ENCODE measurements at places on chromosomes 16 and 17.

- peaks cover 76% of the 10 kb centered on the region for H3K4me1 ChIP-seq
- H3K36me3 ChIP-seq: no peaks in the 10 kb centered on the region
- no peak for DNase-seq
- H3K4me3 ChIP-seq: peak overlapping the region; percentile 47
- peak overlapping the region; percentile 78 for H3K27ac ChIP-seq
Measured at GRCh38 chr17:57946798-57947358, 8.3 kb downstream of the CUEDC1 start.

GRCh38 chr16:79079656-79080420 lies 520.7 kb downstream of the MAF start:
- H3K4me1 ChIP-seq: no peaks in the 10 kb centered on the region
- H3K27ac ChIP-seq: no peak overlapping the region
- no peaks in the 10 kb centered on the region for H3K27me3 ChIP-seq
- no peak overlapping the region for H3K4me3 ChIP-seq
- H3K36me3 ChIP-seq: no peaks in the 10 kb centered on the region

- H3K27me3 ChIP-seq: no peaks in the 10 kb centered on the region
- DNase-seq: no peak
- H3K36me3 ChIP-seq: no peaks in the 10 kb centered on the region
- no peak overlapping the region for H3K27ac ChIP-seq
- H3K4me3 ChIP-seq: no peak overlapping the region
- H3K4me1 ChIP-seq: no peaks in the 10 kb centered on the region
Measured at GRCh38 chr17:39826334-39826733, 37.8 kb downstream of the IKZF3 start.

GRCh38 chr17:76176701-76177574 lies 35.9 kb upstream of the FOXJ1 start:
- no peak overlapping the region for H3K27ac ChIP-seq
- no peaks in the 10 kb centered on the region for H3K27me3 ChIP-seq
- H3K36me3 ChIP-seq: no peaks in the 10 kb centered on the region
- no peak for DNase-seq

DNA sequence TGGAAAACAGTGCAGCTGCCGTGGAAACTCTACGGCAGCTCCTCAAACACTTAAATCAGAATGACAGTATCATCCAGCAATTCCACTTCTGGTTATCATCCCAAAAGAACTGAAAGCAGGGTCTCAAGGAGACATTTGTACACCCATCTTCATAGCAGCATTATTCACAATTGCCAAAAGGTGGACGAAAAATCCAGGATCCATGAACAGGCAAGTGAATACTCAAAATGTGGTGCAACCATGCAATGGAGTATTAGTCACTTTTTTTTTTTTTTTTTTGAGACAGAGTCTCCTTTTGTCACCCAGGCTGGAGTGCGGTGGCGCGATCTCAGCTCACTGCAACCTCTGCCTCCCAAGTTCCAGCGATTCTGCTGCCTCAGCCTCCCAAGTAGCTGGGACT lies 10.6 kb upstream of the AATK start:
- H3K27me3 ChIP-seq: no peaks in the 10 kb centered on the region
- H3K4me3 ChIP-seq: no peak overlapping the region
- H3K27ac ChIP-seq: no peak overlapping the region
- H3K36me3 ChIP-seq: no peaks in the 10 kb centered on the region
- H3K4me1 ChIP-seq: peaks cover 3% of the 10 kb centered on the region

DNA sequence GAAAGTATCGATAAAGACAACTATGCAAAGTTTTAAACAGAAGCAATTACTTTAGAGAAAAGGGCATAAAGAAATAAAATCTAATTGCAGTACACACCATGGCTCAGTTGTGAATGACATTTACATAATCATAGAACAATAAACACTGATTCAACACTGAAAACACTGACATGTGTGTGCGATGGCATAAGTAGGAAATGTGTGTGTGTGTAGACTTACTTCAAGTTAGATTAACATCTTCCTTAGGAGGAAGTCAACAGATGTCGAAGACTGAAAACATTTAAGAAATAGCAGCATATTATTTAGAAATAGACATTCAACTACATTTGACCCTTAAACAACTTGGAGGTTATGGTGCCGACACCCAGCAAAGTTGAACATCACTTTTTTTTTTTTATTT lies 172.4 kb downstream of the STX8 start:
- no peaks in the 10 kb centered on the region for H3K36me3 ChIP-seq

- no peak overlapping the region for H3K4me3 ChIP-seq
- H3K4me1 ChIP-seq: peaks cover 40% of the 10 kb centered on the region
- H3K27ac ChIP-seq: no peak overlapping the region
- H3K27me3 ChIP-seq: no peaks in the 10 kb centered on the region
Measured at GRCh38 chr16:79845734-79846135, 245.2 kb upstream of the MAF start.

GRCh38 chr17:42578282-42578869 lies 847 bp upstream of the PSMC3IP start:
- no peaks in the 10 kb centered on the region for H3K27me3 ChIP-seq
- peak overlapping the region; percentile 81 for H3K27ac ChIP-seq
- peak; percentile 85 for DNase-seq

DNA sequence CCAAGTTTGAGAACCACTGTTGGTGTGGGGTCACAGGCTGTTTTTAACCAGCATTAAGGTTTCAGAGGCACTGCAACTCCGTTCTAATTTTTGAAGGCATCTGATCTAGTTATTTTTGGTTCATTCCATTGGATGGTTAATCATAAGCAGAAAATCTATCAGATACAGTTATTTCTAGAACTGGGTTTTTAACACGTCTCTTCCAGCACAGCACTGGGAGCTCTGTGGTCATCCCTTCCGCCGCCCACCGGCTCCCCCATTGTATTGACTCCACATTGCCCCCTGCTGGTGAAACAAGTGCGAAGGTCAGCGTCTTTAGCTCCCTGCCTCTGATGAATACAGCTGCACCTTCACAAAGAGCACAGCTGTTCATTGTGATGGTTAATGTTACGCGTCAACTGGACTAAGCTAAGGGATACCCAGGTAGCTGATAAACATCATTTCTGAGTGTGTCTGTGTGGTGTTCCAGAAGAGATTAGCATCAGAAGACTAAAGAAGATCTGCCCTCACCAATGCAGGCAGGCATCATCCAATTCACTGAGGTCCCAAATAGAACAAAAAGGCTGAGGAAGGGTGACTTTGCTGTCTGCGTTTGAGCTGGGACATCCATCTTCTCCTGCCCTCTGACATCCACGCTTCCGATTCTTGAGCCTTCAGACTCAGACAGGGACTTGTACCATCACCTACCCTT lies 8.5 kb downstream of the CCL18 start:
- no peaks in the 10 kb centered on the region for H3K36me3 ChIP-seq
- H3K27ac ChIP-seq: no peak overlapping the region
- H3K4me1 ChIP-seq: no peaks in the 10 kb centered on the region
- H3K4me3 ChIP-seq: no peak overlapping the region
- H3K27me3 ChIP-seq: no peaks in the 10 kb centered on the region
- DNase-seq: no peak

DNA sequence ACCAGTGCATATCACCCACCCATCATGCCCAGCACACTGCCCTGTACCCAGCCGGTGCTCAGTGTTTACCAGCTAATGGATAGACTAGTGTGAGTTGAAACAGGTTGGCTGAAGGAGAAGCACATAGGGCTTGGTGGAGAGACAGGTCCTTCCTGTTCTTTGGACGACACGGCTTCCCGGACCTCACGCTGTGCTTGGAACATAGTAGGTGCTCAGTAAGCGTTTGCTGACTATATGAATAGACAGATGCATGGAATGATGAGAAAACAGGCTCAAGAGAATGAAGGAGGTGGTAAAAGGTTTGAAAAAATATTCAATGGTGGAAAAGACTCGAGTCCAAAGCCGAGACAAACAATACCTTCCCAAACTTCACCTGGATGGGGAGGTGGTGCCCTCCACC lies 6.8 kb upstream of the FADS6 start:
- H3K27ac ChIP-seq: no peak overlapping the region
- H3K4me3 ChIP-seq: no peak overlapping the region
- H3K36me3 ChIP-seq: no peaks in the 10 kb centered on the region
- peaks cover 4% of the 10 kb centered on the region for H3K4me1 ChIP-seq
- DNase-seq: no peak

- DNase-seq: no peak
- no peaks in the 10 kb centered on the region for H3K36me3 ChIP-seq
- no peak overlapping the region for H3K27ac ChIP-seq
- no peaks in the 10 kb centered on the region for H3K27me3 ChIP-seq
Measured at GRCh38 chr16:85560932-85561247, 52.2 kb upstream of the GSE1 start.

GRCh38 chr17:18999911-19000310 lies 4.7 kb downstream of the FAM83G start:
- peak overlapping the region; percentile 88 for H3K27ac ChIP-seq
- no peaks in the 10 kb centered on the region for H3K27me3 ChIP-seq
- no peaks in the 10 kb centered on the region for H3K36me3 ChIP-seq
- H3K4me3 ChIP-seq: peak overlapping the region; percentile 68
- no peak for DNase-seq

DNA sequence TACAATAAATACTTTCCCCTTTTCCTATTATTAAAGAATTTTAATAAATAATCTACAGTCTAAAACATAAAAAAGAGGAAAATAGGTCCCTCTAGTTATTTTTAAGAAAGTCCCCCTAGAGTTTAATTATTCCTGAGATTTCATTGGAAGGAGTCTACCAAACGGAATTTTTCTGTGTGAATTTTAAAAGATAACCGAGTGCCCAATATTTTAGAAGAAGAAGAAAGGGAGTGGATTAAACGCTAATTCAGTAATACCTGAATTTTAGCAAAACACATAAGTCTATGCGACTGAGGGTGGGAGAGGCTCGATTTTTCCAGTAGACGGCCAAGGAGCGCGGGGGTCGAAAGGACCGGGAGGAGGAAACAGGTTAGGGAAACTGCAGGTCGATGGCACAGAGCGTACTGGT lies 2.2 kb downstream of the HOXB2 start:
- no peak for DNase-seq
- peaks cover 4% of the 10 kb centered on the region for H3K27me3 ChIP-seq
- H3K36me3 ChIP-seq: no peaks in the 10 kb centered on the region
- peak overlapping the region; percentile 79 for H3K4me3 ChIP-seq
- peak overlapping the region; percentile 93 for H3K27ac ChIP-seq
- peaks cover 61% of the 10 kb centered on the region for H3K4me1 ChIP-seq

GRCh38 chr17:37489197-37490001 lies at the start of gene DUSP14:
TSS of gene DUSP14 (plus strand) at chr17:37489891. CDS start at chr17:37512273, 22,382 bp downstream.
- peak within 1 kb of the TSS; percentile 93 for H3K4me3 ChIP-seq
- peak; percentile 86 for DNase-seq
- no peaks in the 10 kb centered on the region for H3K36me3 ChIP-seq
- H3K4me1 ChIP-seq: peaks cover 68% of the 10 kb centered on the region
- H3K27me3 ChIP-seq: no peaks in the 10 kb centered on the region
- peak within 1 kb of the TSS; percentile 99 for H3K27ac ChIP-seq

DNA sequence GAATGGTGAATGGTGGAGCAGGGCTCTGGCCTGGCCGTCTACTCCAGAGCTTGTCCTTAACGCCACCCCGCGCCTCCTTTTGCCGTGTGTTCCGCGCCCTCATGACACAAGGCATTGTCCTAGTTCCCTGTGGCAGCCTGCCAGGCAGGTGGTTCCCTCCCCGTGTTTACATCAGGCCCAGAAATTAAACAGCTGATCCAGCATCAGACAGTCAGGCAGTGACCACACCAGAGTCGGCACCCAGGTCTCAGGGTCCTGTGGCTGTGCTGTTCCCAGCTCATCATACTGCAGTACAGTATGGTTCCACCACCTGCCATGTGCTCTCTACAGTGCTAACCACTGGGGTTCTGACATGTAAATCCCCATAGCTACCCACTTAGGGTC lies 119.7 kb downstream of the RAB11FIP4 start:
- no peak overlapping the region for H3K27ac ChIP-seq
- no peaks in the 10 kb centered on the region for H3K27me3 ChIP-seq
- no peak overlapping the region for H3K4me3 ChIP-seq
- no peak for DNase-seq
- peaks cover 28% of the 10 kb centered on the region for H3K4me1 ChIP-seq

GRCh38 chr17:73658821-73659515 lies 14.7 kb upstream of the SDK2 start:
- H3K4me1 ChIP-seq: peaks cover 5% of the 10 kb centered on the region
- DNase-seq: no peak
- H3K4me3 ChIP-seq: no peak overlapping the region
- H3K27me3 ChIP-seq: peaks cover 10% of the 10 kb centered on the region
- no peaks in the 10 kb centered on the region for H3K36me3 ChIP-seq

DNA sequence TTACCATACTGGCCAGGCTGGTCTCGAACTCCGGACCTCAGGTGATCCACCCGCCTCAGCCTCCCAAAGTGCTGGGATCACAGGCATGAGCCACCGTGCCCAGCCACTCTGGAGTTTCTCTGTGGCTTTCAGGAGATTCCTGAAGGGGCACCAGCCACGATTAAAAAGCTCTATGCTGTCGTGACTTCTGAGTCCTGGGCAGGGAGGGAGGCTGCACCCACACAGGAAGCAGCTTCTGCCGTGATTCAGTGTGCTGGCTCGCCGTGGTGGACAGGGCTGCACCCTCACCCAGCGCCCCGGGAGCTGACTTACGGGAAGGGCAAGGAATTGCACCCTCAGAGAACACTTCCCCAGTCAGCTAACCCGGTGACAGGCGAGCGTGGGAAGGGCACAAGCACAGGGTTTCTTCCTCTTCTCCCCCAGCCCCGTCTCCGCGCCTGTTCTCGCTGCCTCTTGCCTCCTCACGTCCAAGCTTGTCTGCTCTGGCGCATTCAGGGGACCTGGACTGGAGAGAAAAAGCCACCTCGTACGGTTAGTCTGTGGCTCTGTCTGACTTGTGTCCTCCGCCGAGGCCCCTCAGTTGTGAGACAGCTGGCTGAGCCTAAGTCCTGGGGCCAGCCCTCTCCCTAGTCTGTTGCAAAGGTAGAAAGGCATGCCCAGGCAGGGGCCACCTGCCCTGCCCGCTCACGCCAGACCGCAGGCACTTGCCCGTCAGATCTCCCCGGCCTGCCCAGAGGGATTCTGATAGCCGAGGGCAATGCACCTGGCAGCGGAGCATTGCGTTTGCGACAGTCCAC lies 145.0 kb downstream of the SEC14L1 start:
- no peaks in the 10 kb centered on the region for H3K36me3 ChIP-seq
- peaks cover 63% of the 10 kb centered on the region for H3K4me1 ChIP-seq
- no peak for DNase-seq
- no peaks in the 10 kb centered on the region for H3K27me3 ChIP-seq
- H3K27ac ChIP-seq: peak overlapping the region; percentile 92

- peaks cover 10% of the 10 kb centered on the region for H3K4me1 ChIP-seq
- no peak overlapping the region for H3K4me3 ChIP-seq
- DNase-seq: no peak
- H3K27me3 ChIP-seq: no peaks in the 10 kb centered on the region
- no peak overlapping the region for H3K27ac ChIP-seq
- H3K36me3 ChIP-seq: no peaks in the 10 kb centered on the region
Measured at GRCh38 chr17:29376667-29377270, 13.4 kb upstream of the TAOK1 start.

DNA sequence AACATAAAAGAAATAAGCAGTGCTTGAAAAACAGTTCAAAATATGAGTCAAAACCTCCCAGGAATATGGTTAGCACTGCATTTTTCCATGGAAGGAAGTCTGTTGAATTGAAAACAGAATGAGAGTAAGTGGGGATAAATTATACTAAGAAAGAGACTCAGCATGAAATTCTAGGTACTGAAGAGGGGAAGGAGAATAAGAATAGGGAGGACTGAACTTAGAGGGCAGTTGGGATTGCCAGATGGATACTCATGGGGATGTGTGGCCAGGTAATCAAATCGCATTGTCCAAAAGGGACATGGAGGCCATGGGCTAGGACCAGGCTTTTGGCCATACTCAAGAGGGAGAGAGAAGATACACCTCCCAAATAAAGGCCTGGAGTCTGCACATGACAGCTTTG lies 247.9 kb downstream of the CDH13 start:
- H3K27ac ChIP-seq: no peak overlapping the region
- H3K36me3 ChIP-seq: no peaks in the 10 kb centered on the region
- no peaks in the 10 kb centered on the region for H3K27me3 ChIP-seq
- no peak for DNase-seq
